ENCODE measurements at places on chromosomes 7 and 10.

- no peak for DNase-seq
Measured at GRCh38 chr10:67763499-67764011, 67.6 kb upstream of the CTNNA3 start.

DNA sequence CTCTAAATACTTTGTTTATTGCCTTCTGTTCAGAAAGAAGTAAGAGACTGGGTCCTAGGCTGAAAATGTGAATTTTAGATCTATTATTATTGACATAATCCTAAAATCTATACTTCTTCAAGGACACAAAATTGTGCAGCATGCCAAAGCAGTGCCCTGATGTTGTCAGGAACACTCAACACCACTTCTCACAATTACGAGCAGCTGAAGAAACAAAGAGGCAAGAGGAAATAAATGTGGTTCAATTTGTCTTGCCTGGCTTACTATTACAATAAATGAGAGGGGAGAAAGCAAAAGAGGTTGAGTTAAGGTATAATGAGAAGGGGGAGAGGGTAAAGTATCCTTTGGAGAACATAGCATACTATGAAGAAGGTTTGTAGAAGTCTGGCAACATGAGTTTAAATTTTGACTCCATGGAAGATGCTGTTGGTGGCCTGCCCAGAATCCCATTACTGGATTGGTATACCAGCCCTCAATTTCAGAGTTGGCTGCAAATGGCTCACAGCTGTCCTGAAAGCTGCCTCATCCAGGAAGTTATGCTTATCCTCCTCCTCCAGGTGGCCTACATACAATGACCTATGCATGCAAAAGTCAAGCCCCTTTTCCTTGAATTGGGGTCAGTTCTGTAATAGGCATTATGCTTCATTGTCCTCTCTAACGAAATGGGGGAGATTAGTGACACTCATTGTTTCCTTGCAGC, 274.6 kb upstream of the SMIM30 start:
- no peak for DNase-seq

DNA sequence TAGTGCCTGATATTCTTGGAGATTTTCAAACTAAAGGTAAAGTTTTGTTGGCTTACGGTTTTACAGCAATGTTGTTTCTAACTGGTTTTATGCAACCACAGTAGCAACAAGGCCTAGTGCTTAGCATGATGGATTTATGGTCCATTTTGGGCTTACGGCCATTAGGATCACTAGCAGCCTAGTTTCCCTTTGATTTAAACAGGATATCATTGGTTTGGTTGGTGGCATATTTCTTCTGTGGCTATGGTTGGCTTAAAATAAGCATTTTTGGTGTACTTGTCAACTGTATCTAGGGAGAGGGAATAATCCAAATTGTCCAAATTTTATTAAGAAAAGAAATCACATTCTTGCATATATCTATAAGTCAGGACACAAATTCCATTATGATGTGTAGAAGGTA, 194.0 kb downstream of the HDAC9 start:
- no peak for DNase-seq

- no peak for DNase-seq
Measured at GRCh38 chr7:98777051-98777450, 92.8 kb downstream of the TMEM130 start.

GRCh38 chr10:126930131-126930882, 25.1 kb downstream of the DOCK1 start:
- DNase-seq: no peak
